Effector memory CD4-positive, alpha-beta T cell (primary cell): ENCODE measurements at places on chromosomes 2 and 18.

- no peaks in the 10 kb centered on the region for H3K27me3 ChIP-seq
- H3K27ac ChIP-seq = no peak overlapping the region
- H3K36me3 ChIP-seq = no peaks in the 10 kb centered on the region
Measured at GRCh38 chr2:235924675-235925063, 243.5 kb downstream of the GBX2 start.

GRCh38 chr2:231548752-231549151 lies 18.5 kb upstream of the NMUR1 start:
- H3K27ac ChIP-seq = no peak overlapping the region
- no peak overlapping the region for H3K4me3 ChIP-seq
- no peak for DNase-seq
- peaks cover 7% of the 10 kb centered on the region for H3K4me1 ChIP-seq
- no peaks in the 10 kb centered on the region for H3K36me3 ChIP-seq

GRCh38 chr2:199575416-199575815 lies 117.7 kb upstream of the SATB2 start:
- H3K27me3 ChIP-seq = no peaks in the 10 kb centered on the region
- H3K27ac ChIP-seq = no peak overlapping the region
- no peaks in the 10 kb centered on the region for H3K4me1 ChIP-seq
- H3K36me3 ChIP-seq = no peaks in the 10 kb centered on the region
- no peak overlapping the region for H3K4me3 ChIP-seq

DNA sequence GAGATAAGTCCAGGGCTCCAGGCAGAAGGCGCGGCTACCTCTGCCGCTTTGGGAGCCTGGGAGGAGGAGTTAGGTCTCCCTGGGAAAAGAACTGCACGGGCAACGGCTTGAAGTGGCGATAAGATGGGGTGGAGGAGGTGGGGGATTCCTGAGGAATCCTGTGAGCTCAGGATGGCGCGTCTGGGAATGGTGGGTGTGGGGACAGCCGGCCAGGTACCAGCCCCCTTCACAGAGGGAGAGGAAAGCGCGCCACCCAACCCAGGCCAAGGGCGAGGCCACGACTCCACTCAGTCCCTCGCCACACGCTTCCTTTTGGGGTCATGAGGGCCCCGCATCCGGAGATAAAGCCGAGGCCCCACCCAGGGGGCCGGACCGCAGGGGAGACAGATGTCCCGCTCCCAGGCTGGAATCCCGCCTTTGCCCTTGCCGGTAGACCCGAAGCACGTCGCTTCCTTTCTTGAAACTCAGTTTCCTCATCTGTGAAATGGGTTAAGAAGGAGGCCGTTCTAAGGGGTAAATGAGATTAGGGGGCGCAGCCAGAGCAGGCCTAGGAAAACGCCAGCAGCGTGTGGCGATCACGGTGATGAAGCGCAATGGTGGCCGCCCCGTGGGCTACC lies 1.7 kb upstream of the CTDSP1 start:
- H3K36me3 ChIP-seq = peaks cover 15% of the 10 kb centered on the region
- peak overlapping the region; percentile 59 for H3K4me3 ChIP-seq
- H3K27me3 ChIP-seq = no peaks in the 10 kb centered on the region
- H3K4me1 ChIP-seq = peaks cover 49% of the 10 kb centered on the region
- peak; percentile 48 for DNase-seq
- H3K27ac ChIP-seq = peak overlapping the region; percentile 92

DNA sequence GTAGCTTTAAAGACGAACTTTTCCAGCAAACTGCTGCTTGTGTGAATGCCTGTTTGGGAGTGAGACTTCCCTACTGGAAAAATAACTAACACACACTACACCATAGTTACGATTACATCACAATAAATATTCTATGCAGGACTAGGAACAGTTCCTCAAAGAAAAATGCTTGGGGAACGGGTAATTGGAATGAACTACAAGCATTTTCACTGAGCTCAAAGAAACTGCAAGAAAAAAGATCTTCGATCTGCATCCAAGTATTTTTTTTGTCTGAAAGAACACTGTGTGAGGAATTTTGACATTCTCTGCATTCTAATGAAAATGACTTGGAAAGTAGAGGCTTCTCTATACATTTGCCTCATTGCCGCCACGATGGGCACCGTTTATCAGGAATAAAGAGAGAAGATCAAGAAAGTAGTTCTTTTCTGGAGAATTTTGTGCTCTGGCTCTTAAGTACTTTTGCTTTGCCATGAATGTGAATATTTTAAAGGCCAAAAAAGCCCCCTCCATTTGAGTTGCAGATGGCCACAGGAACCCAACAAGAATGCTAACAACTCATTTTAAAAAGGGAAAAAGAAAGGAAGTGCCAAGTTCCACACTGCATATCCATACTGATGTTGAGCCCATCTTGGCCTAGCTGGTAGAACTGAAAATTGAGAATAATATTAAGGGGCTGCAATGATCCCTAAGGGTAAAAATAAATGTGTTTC lies 13.6 kb downstream of the LYPD1 start:
- H3K27ac ChIP-seq = no peak overlapping the region
- no peak overlapping the region for H3K4me3 ChIP-seq
- DNase-seq = no peak
- H3K4me1 ChIP-seq = no peaks in the 10 kb centered on the region
- H3K27me3 ChIP-seq = no peaks in the 10 kb centered on the region

GRCh38 chr2:219199470-219200211 lies 6.9 kb upstream of the ZFAND2B start:
- H3K27ac ChIP-seq = no peak overlapping the region
- no peaks in the 10 kb centered on the region for H3K4me1 ChIP-seq
- H3K36me3 ChIP-seq = no peaks in the 10 kb centered on the region
- no peak for DNase-seq

DNA sequence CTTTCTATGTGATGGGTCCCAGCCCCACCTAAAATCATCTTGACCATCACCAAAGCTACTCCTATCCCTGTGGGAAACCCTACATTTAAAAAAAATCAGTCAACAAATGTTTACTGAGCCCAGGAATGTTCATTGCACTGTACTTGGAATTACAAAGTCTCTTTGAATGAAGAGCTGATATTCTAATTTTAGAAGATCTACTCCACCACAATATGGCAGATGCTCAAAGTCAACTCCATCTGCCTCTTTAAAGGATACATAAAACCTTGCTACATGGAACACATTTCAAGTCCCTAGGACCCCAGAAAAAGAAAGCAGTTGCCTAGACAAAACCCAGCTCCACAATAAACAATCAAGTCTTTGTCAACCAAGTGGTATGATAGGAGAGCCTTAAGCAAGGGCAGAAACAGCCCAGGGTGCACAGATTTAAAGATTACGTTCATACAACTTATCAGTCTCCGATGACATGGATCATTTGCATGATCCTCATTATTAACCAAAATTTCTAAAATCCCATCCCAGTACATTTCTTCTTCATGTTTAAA lies 234.3 kb upstream of the ACVR2A start:
- no peak overlapping the region for H3K27ac ChIP-seq
- H3K36me3 ChIP-seq = no peaks in the 10 kb centered on the region
- H3K4me3 ChIP-seq = no peak overlapping the region
- DNase-seq = no peak
- no peaks in the 10 kb centered on the region for H3K4me1 ChIP-seq
- H3K27me3 ChIP-seq = no peaks in the 10 kb centered on the region

GRCh38 chr2:199101487-199101886 lies 356.3 kb downstream of the SATB2 start:
- no peaks in the 10 kb centered on the region for H3K36me3 ChIP-seq
- DNase-seq = no peak
- no peaks in the 10 kb centered on the region for H3K4me1 ChIP-seq
- no peak overlapping the region for H3K4me3 ChIP-seq
- H3K27me3 ChIP-seq = no peaks in the 10 kb centered on the region

DNA sequence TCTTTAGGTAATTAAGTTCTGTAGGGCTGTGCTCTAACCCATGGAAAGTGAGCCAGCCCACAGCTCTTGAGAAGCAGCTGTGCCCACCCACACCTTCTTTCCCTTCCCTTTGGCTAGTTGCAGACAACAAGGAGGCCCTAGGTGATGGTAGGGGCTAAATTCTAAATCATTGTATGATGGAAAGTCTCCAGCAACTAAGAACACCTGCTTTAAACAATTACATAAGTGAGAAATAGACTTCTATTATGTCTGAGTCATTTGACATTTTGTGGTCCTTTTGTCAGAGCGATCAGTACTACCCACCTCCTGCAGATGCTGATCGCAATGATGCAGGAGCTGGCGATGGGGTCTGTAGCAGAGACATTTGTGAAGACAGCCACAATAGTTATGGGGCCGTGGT lies 79.6 kb downstream of the TEX51 start:
- no peaks in the 10 kb centered on the region for H3K4me1 ChIP-seq
- no peak overlapping the region for H3K27ac ChIP-seq
- no peak for DNase-seq
- peaks cover 4% of the 10 kb centered on the region for H3K27me3 ChIP-seq

DNA sequence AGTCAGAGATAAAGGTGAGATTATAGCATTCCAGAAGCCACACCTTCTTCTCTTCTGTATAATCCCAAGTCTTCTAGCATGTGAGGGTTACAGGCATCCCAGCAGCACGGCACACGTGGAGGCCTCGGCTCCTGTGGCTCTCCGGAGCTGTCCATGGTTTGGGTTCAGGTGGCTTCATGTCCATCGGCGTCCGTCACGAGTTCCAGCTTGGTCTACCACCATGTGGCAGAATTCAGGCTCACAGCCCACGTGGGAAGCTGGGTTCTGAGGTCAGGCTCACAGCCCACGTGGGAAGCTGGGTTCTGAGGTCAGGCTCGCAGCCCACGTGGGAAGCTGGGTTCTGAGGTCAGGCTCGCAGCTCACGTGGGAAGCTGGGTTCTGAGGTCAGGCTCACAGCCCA lies 378.3 kb upstream of the SALL3 start:
- no peak for DNase-seq
- H3K4me1 ChIP-seq = no peaks in the 10 kb centered on the region
- H3K4me3 ChIP-seq = no peak overlapping the region
- no peaks in the 10 kb centered on the region for H3K27me3 ChIP-seq
- H3K27ac ChIP-seq = no peak overlapping the region

DNA sequence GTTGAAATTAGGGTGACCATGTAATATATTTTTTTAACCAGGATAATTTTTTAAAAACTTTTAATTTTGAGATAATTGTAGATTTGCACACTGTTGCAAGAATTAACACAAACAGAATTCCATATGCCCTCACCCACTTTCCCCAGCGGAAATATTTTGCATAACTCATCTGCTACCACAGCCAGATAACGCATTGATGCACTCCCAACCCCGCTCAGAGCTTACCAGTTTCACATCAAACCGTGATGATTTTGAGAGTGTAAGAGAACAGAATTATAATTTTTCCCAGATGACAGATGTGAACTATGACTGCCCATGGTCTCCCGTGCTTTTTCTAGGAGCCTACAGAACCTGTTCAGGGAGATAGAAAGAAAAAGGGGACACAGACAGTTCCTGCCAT lies 35.2 kb upstream of the LDLRAD4 start:
- H3K27ac ChIP-seq = no peak overlapping the region
- no peak overlapping the region for H3K4me3 ChIP-seq
- H3K4me1 ChIP-seq = no peaks in the 10 kb centered on the region
- no peak for DNase-seq
- H3K36me3 ChIP-seq = no peaks in the 10 kb centered on the region
- no peaks in the 10 kb centered on the region for H3K27me3 ChIP-seq

DNA sequence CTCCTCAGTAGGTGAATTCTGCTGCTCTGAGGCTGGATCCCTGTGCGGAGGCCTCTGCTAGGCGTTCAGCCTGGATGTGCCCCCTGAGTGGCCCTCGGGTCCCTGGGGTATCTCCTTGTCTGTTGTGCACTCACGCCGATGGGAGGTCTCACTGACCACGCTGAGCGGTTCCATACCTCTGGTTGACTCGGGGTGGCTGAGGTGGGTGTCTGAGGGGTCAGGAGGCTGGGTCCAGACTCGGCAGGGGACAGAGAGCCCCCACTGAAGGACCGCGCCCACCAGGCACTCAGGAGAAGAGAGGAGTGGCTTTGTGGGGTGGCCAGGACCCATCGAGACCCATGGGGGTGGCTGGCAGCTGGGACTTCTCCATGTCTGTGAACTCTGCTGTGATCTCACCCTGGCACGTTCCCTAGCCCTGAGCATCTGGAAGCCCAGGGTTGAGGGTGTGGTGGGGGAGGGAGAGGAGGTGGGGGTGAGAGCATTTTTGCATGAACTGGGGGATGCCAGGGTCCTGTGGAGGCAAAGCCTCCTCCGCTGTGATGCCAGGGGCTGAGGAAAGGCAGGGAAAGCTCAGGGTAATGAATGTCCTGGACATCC lies 53.7 kb downstream of the TWIST2 start:
- H3K27me3 ChIP-seq = no peaks in the 10 kb centered on the region
- H3K4me1 ChIP-seq = no peaks in the 10 kb centered on the region
- DNase-seq = no peak
- no peak overlapping the region for H3K4me3 ChIP-seq
- no peaks in the 10 kb centered on the region for H3K36me3 ChIP-seq
- H3K27ac ChIP-seq = no peak overlapping the region

DNA sequence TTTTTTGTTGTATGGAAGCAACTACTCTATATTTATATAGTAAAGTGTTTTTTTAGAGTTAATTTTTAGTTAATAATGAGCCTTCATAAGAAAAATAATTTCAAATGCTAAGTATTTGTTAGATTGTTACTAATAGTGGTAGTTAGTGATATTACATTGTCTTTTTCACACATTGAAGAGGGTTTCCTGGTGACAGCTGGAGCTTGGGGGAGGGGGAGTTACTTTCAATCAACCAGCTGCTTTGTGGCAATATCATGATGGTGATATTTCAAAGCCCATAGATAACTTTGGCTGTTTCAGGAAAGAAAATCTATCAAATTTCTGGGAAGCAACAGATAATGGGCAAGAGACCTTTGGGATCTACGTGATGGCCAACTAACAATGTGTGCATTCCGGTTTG lies 4.1 kb downstream of the RHBDD1 start:
- no peaks in the 10 kb centered on the region for H3K36me3 ChIP-seq
- H3K4me1 ChIP-seq = peaks cover 39% of the 10 kb centered on the region
- peak overlapping the region; percentile 100 for H3K27ac ChIP-seq
- no peak overlapping the region for H3K4me3 ChIP-seq

DNA sequence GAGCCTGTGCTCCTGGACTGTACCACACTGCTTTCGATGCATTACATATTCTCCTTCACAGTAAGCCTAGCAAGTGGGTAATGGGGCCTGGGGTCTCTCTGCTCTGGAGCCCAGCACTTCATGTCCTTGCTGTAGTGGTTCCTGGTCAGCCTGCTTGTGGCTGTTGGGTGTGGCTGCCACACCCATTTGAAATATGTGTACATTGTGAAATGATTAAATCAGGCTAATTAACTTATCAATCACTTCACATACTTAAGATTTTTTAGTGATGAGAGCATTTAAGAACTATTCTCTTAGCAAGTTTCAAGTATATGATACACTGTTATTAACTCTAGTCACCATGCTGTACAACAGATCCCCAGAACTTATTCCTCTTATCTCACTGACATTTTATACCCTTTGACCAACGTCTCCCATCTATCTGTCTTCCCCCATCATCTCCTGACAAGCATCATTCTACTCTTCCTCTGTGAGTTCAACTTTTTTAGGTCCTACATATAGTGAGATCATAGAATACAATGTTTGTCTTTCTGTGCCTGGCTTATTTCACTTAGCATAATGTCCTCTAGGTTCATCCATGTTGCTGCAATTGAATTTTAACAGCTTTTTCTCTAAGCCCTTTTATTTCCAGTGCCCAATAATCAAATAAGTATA lies 92.1 kb downstream of the LYPD6 start:
- no peaks in the 10 kb centered on the region for H3K36me3 ChIP-seq
- no peak overlapping the region for H3K27ac ChIP-seq
- H3K4me1 ChIP-seq = no peaks in the 10 kb centered on the region
- H3K4me3 ChIP-seq = no peak overlapping the region
- DNase-seq = no peak
- H3K27me3 ChIP-seq = no peaks in the 10 kb centered on the region
